ENCODE measurements at places on chromosomes 16 and 17.

DNA sequence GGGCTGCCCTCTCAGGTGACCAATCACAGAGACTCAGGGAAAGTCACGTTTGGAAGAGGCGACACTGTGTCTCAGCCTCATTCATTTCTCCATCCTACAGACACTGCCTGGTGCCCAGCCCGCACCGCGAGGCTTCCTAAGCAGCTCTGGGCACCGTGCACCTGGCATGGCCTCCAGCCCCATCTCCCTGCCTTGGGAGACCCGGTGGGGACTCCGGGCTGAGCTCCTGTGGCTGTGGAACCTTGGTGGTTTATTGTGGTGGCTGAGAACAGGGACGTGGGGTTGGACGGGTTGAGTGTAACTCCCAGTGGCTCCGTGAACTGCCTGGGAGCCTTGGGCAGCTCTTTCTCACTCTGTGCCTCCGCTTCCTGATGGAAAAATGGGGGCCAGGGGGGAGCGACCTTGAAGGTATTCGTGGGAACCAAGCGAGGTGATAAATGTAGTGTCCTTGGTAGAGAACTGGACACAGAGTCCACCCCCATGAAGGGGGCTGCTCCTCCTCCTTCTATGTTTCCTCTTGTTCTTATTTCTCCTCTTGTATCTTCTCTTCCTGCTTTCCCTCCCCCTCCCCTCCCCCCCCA, 215.4 kb downstream of the SEC14L1 start:
- DNase-seq, result no peak

GRCh38 chr17:1000597-1001461, 3.9 kb downstream of the TIMM22 start:
- DNase-seq, result no peak

GRCh38 chr17:30995347-30995746, 24.5 kb downstream of the RNF135 start:
- DNase-seq, result no peak

DNA sequence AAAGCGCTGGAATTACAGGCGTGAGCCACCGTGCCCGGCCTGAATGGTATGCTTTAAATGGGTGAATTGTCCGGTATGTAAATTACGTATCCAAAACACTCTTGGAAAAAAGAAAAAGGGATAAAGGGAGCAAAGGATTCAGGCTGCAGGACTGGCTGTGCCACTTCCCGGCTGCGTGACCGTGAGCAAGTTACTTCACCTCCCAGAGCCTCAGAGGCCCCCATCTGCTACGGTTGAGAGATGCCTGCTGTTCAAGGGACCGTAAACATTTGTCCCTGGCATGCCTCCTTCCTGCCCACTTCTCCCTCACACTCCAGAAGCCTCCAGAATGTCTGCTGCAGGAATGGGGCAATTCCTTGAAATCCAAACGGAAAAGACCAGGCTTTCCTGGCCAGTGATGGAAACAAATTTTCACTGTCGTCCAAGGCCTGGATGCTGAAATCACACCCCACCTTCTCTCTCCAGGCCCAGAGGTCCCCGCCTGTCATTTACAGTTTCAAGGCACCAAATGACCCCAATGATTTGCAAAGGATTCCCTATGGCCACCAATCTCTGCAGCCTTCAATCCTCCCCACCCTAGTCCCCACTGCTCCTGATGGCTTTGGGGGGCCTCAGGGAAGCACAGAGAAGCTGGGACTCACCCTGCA, 22.9 kb upstream of the LITAF start:
- no peak for DNase-seq

DNA sequence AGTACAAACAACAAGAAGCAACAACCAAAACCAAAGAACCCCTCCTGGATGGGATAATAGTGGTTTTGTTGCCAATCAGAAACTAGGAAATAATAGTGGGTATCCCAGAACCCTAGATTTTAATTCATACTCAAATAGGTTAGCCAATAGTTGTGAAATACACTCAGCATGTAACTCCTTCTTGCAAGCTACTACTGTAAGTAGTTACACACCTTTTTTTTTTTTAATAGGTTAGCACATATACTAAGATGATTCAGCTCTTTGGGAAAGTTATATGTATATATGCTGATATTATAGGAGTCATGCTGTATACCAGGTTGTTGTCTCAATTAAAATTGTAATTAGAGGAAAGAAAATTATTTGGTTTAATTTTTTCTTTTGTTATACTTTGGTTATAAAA, 92.5 kb upstream of the HAS3 start:
- DNase-seq, result no peak

GRCh38 chr17:77285594-77286390, 145.0 kb downstream of the SEC14L1 start:
- DNase-seq, result peak; percentile 82

- no peak for DNase-seq
Observed at GRCh38 chr17:77657839-77658238, 300.7 kb upstream of the TNRC6C start.

DNA sequence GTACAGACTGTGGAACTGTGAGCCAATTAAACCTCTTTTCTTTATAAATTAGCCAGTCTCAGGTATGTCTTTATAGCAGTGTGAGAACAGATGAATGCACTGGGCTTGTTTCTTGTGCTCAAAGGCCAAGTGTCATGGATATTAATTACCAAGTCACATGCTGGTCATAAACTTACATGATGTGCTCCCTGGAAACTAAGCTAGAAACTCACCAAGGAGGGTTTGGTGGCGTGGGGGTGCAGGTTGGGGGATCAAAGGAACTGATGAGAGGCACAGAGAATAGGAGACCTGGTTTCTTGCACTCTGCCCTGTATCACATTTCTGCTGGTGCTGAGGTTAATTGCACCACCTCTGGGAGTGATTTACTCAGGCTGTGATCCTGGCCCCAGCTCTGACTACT, 31.2 kb upstream of the TMC5 start:
- DNase-seq, result no peak

- no peak for DNase-seq
Observed at GRCh38 chr17:81339534-81340296, 44.6 kb upstream of the SLC38A10 start.

GRCh38 chr17:32495359-32496231, 8.8 kb downstream of the CDK5R1 start:
- DNase-seq, result no peak

GRCh38 chr17:15424521-15424920, 42.9 kb downstream of the CDRT4 start:
- DNase-seq, result no peak

- DNase-seq, result no peak
Observed at GRCh38 chr17:40873801-40874200, 6.8 kb upstream of the KRT12 start.

DNA sequence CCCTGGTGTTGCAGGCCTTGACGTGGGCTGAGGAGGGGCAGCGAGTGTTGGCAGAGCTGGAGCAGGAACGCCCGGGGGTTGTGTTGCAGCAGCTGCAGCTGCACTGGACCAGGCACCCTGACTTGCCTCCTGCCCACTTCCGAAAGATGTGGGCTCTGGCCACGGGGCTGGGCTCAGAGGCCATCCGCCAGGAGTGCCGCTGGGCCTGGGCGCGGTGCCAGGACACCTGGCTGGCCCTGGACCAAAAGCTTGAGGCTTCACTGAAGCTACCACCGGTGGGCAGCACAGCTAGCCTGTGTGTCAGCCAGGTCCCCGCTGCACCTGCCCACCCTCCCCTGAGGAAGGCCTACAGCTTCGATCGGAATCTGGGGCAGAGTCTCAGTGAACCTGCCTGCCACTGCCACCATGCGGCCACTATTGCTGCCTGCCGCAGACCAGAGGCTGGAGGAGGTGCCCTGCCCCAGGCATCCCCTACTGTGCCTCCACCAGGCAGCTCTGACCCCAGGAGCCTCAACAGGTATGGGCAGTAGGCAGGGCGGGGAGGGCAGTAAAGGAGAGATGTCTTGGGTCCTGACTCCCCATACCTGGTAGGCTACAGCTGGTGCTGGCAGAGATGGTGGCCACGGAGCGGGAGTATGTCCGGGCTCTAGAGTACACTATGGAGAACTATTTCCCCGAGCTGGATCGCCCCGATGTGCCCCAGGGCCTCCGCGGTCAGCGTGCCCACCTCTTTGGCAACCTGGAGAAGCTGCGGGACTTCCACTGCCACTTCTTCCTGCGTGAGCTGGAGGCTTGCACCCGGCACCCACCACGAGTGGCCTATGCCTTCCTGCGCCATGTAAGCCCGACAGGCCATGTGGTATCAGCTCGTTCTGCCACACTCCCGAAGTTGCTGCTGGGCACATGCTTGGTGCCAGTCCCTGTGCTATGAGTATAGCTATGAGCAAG, 5.6 kb downstream of the PLEKHG4 start:
- peak; percentile 36 for DNase-seq

DNA sequence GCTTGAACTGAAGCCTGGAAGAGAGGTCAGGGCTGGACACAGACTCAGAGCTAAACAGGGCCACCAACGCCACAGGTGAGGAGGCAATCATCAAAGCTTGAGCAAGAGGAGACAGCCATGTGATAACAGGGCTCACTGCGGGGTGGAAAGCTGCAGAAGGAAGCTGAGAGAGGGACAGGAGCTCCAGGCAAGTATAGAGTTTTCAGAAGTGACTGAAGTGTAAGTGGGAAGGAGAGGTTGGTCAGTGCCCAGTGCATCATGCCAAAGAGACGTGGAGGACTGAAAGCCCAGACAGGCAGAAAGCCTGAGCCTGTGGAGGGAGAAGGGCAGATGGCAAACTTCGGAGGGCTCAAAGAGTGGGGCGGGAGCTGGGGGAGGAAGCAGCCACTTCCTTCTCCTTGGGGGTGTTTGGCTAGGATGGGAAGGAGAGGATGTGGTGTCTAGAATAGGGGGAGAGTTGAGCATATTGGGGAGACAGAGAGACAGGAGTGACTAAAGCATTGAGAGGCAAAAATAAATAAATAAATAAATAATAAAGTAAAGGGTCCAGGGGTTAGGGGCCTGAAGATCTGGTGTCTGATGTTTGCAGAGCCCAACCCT, 2.6 kb downstream of the KIFC3 start:
- no peak for DNase-seq

DNA sequence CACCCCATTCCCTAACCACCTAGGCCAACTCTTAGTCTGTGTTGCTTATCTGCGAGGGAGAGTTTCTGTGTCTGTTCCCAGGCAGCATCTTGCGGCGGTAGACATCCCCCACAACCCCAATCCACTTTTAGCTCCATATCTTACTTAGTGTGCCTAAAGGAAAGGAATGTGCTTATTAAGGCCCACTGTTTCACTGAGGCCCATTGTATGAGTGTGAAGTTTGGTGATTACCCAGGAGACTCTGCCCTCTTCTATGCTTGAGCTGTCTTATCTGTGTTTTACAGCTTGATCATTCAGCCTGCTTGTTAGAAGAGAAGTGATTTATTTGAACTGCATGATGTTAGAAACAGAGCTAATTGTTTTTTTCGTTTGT, 10.3 kb upstream of the MLYCD start:
- no peak for DNase-seq

DNA sequence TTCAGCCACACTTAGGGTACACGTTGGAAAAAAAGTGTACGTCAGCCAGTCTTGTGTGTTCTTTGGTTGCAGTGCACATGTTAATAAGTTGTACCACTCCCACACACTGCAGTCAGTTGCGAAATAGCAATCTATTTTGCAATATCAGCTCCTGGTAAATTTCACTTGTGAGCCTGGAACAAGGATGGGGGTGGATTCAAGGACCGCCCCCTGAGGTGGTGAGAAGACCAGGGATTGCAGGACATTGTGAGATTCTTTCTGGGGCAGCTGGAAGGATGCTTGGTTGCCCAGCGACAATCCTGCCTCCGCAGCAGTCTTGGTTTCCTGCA, 78.6 kb upstream of the ZFHX3 start:
- no peak for DNase-seq

DNA sequence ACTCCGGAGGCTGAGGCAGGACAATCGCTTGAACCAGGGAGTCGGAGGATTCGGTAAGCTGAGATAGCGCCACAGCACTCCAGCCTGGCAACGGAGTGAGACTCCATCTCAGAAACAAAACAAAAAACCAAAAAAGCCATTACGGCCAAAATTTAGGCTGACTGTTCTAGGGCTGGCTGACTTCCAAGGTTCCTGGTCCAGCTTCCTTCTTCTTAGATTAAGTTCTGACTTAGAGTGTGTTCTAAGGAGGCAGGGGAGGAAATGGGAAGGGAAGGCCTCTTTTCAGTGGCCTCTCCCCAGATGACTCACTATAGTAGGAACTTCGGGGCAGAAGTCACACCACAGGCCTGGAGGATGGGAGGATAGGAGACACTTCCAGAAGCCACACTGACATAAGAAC, 27.7 kb upstream of the CLEC18B start:
- DNase-seq, result no peak

GRCh38 chr16:84087466-84088151, 29.1 kb downstream of the MBTPS1 start:
- no peak for DNase-seq

DNA sequence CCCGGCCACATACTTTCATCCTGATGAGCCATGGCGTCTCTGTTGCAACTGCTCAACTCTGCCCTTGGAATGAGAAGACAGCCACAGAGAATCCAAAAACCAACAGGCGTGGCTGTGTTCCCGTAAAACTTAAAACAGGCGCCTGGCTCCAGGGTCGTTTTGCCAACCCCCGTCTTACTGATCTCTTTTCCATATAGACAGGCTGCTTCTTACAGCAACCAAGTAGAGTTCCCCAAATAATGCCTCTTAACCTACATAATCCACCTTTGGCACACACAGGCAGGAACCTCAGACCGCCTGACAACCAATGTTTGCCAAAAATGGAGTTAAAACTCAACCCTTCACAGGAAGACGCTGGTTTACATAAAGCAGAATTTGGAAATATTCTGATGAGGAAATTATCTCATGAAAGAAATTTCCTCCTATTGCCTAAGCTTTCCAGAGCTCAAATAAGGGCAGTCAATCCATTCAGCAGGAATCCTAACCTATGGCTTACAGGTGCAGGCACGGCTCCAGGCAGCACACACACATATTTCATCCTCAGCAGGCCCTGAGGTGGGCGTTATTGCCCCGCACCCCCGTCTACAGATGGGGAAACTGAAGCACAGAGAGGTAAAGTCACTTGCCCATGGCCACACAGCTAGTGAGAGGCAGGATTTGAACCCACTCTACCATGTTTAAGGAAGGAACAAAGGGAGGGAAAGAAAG, 35.8 kb downstream of the LITAF start:
- DNase-seq, result no peak

DNA sequence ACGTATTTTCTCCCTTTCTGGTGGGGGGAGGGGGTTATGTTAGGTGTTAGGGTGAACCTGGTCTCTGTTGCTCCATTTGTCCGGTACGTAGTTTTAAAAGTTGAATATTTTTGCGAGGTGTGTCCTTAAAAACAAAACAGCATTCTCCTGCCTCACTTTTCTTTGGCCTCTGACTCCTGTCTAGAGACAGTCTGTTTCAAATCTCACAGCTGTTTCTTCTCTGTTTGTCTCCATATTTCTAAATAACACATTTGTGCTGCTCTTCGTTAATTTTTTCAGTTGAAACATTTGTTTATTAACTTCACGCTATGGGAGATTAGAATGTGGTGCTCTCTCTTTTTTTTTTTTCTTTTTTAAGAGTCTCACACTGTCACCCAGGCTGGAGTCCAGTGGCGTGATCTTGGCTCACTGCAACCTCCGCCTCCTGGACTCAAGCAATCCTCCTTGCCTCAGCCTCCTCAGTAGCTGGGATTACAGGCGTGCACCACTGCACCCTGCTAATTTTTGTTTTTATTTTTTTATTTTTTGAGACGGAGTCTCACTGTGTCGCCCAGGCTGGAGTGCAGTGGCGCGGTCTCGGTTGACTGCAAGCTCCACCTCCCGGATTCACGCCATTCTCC, 31.7 kb downstream of the RPA1 start:
- no peak for DNase-seq
